SJSA1 (cell line): ENCODE measurements at places on chromosomes 3 and 15.
A peak's percentile ranks its signal among the peaks of the same experiment; 100 is the strongest.

- DNase-seq = no peak
Measured at GRCh38 chr3:188589071-188589470, 435.1 kb downstream of the LPP start.

- DNase-seq = no peak
Measured at GRCh38 chr15:37893309-37893708, 41.1 kb upstream of the TMCO5A start.

DNA sequence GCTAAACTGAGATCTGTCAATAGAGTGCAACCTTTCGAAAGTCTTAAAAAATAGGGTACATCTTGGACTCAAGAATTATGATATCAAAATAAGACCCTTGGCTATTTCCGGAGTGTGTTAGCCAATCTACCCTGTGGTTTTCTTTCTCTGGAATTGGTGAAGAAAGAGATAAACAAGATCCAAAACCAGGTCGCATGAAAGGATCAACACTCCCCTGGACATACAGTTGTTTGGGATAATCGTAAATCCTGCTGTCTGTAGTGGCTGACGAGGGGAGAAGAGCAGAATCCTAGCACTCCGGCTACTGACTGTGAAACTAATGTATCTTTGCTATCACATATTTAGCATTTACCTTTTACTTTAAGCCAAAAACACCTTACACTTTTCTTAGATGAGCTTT is 30.9 kb downstream of the FNDC3B start:
- DNase-seq = no peak

GRCh38 chr3:98705694-98706093 is 57.4 kb upstream of the ST3GAL6 start:
- no peak for DNase-seq

DNA sequence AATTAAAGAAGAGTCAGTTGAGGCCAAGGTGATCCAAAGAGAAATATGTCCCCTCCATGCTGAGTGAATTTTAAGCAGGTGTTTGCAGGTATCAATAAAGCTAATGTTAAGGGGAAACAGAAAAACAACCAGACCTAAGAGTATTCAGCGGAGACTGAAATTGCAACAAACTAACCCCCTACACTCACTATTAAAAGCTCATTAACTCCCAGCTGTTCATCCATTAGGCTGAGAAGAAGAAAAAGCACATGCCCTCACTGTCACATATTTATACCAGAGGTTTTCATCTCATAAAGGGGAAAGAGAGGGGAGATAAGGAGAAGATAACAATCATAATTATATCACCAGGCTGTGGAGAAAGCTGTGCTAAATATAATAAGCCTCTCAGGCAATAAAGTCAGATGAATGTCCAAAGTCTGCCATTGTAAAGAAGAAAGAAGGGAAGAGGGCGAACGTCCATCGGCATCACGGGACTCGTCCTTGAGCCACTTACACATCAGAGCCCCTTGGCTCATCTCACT is 145.2 kb downstream of the TAFA4 start:
- no peak for DNase-seq

- no peak for DNase-seq
Measured at GRCh38 chr3:156233876-156234275, 113.5 kb downstream of the KCNAB1 start.

DNA sequence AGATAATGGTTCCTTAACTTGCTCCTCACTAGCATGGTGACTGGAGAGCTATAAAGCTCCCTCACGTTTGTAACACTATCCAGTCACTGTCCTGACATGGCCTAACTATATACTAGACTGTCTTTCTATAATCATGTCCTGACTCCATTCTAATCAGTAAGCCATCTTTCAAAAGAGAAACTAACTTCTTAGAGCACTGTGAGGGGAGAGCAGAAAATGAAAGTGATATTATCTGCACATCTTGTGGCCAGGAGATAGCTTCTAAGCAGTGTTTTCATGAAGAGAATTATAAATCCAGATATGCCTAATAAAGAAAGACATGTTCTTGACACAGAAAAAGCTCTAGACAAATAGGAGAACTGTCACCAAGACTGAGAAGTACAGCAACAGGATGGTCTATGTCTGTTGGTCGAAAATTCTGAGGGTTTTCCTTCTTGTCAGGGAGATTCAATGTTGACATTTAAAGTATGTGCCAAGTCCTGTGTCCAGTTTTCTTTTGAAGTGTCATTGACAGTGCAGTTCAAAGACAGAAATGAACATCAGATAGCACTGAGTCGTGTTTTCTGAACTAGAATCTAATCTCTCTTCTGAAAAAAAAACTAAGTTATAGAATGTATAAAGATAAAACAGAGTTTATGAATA is 230.6 kb upstream of the PEX5L start:
- DNase-seq = no peak

DNA sequence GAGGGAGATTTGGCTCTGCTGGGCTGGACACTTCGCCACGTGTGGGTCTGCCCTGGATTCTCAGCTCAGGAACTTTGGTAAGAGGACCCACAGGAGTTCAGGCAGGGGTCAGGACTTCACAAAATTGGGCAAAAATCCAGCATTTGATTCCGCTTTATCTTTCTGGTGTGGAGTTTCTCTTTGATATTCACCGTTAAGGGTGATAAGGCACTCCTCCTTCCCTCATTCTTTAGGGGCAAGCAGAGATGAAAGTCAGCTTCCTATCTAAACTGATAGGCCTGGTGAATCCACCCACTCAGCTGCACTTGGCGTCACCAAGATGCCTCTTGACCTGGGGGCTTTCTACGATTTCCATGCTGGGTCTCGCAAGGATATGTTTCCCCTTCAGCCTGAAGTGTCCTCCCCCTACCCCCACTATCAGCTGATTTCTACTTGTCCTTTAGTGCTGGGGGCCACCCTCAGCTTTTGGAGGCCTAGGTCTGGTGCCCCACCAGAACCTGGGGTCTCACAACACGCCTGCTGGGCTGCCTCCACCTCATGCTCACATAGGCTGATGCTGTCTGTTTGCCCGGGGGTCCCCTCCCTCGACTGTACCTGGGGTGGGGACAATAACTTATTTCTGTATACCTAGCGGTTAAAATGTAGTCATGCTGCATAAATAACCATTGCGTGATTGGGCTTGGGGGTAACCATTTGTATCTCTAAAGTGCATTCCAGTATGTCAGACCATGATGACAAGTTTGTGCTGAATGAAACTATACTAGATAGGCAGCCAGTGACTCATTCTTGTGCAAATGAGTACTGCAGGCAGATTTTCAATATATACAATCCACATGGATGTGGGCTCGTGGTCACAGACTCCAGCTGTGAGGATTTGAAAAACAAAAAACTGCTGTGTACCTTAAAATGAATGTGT is 248.3 kb downstream of the ADAMTS17 start:
- peak; percentile 34 for DNase-seq

DNA sequence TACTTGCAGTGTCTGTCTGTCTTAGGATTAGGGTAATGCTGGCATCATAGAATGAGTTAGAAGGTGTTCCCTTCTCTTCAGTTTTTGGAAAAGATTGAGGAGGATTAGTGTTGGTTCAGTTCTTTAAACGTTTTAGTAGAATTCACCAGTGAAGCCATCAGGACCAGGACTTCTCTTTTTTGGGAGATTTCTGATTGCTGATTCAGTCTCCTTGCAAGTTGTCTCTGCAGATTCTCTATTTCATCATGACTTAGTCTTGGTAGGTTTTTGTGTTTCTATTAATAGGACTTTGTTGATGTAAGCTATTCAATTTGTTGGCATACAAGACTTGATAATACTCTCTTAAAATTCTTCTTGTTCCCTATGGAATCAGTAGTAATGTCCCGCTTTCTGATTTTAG is 48.9 kb downstream of the STT3B start:
- no peak for DNase-seq

GRCh38 chr3:46301122-46301835 is 52.6 kb upstream of the CCR2 start:
- no peak for DNase-seq

GRCh38 chr3:79953591-79954101 is 185.8 kb upstream of the ROBO1 start:
- DNase-seq = no peak

DNA sequence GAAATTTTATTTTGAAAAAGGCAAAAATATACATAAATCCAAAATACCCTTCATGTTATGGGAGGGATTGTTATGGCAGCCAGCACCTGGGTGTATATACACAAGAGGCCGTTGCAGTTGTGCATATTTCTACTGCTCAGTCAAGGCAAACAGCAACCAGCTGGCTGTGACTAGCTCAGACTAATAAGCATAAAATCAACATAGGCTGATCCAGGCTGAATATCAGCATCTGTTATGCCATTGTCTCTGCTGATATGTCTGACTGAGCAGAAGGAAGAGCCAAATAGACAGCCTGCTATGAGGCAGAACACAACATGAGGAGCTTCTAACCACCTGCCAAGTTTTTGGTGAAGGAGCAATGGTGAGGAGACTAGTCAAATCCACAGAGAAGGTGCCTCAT is 457.5 kb upstream of the ALCAM start:
- DNase-seq = no peak

DNA sequence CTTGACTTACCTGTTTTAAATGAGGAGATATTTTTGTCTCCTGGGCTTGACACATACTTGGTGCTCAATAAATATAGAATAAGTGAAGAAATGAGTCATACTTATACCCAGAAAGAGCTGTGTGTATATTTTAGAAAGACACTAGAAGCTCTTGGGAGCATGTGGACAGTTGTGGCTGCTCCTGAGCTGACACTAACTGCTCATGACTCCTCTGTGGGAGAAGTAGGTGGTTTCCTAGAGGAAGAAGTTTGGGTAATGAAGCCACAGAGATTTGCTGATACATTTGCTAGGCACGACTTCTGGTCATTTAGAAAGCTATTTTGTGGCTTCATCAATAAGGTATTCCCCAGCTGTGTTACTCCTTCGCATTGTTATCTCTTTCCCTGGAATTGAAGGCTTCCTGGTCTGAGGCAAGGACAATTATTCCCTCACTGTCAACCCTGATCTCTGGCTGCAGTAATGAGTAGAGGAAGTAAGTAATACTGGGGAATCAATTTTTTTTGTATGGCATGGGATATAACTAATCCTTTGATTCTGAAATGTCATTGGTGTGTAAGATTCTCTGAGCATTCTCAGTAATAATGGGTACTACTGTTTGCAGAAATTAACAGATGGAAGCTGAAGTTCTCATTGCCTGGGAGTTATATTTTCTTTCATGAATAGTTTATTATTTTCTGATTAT is 79.6 kb upstream of the DCBLD2 start:
- no peak for DNase-seq

DNA sequence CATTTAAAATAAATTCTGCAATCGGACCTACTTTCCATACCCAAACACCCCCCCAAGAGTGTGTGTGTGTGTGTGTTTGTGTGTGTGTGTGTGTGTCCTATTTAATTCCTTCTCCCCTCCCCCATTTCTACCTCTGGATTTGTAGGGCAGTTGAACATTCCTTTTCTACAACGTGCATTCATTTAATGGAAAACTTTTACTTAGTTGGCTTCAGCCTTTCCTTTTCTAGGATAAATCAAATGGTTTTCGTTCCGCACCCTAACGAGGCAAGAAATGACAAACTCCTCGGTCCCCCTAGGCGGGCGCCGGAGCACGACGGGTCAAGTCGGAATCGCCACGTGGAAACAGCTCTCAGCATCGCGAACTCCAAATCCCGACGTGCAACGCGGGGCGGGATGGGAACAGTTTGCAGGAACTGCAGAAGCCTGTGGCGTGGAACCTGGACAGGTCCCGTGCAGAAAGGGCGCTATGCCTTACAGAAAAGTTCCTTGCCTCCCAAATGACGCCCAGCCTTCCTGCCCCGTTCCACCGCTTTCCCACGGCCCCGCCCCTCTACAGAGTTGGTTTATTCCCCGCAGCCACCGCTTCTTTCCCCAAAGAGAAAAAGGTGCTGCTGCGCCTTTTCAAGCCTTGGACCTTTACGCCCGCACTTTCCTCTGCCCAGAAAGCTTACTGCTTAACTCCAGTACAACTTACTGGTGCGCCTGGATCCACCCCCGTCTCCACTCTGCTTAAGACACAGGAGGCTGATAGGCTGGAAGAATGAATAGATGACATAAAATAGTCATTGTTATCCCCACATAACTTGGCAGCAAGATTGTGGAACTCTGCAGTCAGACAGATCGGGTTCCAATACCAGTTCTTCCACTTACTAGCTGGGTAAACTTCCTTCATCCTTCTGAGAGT is 1.1 kb upstream of the EIF2B5 start:
- DNase-seq = peak; percentile 84

- DNase-seq = no peak
Measured at GRCh38 chr3:111952866-111953450, 25.9 kb upstream of the ABHD10 start.

DNA sequence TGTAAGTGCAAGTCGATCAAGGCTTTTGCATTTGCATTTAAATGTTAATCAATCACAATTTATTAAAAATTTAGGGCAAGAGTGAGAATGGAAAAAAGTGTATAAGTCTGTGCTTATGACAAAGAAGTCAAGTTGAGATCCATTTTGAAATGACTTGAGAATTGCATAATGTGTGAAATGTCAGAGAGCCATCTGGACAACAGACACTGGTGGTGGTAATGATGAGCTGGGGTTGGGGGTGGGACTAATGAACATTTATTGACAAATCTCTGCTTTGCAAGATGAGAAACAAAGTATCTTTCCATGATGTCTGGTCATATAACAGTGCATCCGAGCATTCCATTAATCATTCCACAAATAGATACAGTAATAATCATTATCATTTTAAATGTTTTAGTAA is 89.4 kb upstream of the ZBTB20 start:
- no peak for DNase-seq

DNA sequence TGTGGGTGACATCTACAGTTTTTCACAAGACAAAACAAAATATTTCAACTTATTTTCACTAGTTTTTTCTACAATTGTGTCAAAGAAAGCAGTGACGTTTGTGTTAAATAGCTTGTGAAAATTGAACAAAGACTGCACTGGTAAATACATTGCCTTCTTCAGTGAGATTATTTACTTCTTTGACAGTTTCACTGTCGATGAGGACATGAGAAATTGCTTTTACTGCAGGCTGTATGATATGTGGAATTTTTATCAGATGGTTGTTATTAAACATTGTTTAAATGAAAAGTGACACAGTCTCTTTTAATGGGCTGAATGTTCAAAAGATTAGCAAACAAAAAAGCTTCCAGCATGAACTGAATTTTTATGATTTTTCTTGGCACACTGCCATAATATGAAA is 773.9 kb upstream of the CADM2 start:
- DNase-seq = no peak

DNA sequence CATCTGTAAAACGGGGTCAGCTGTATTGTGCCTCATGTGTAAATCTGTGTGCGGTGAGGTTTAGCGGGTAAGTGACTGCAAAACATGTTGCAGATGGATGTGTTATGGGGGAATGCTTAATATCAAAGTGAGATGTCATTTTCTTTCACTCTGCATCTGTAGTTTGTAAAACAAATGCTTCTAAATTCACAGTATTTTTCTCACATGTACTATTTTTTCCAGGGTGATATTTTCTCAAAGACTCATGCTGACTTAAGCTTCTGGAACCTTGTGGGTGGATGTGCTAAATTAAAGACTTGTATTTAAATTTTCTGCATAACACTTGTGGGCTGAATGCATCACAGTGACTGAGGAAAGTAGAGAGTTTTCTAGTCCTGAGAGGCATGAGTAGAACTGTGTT is 115.2 kb upstream of the TP63 start:
- DNase-seq = no peak

DNA sequence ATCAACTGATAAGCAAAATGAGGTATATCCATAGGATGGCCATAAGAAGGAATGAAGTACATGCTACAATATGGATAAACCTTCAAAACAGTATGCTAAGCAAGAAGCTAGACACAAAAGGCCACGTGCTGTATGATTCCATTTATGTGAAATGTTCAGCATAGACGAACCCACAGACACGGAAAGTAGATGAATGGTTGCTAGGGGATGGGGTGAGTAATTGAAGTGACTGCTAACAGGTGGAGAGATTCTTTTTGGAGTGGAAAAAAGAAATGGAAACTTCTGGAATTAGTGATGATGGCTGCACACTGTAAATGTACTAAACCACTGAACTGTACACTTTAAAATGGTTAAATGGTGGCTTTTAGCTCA is 630 bp upstream of the EFCAB12 start:
- DNase-seq = no peak
